HuH-7 (cell line): ENCODE measurements at places on chromosomes 2 and 18.
A peak's percentile ranks its signal among the peaks of the same experiment; 100 is the strongest.

GRCh38 chr2:200778038-200778437, 33.7 kb upstream of the BZW1 start:
- DNase-seq: no peak

GRCh38 chr2:204973616-204974015, 428.3 kb downstream of the PARD3B start:
- no peak for DNase-seq

GRCh38 chr2:120546048-120546864, 189.4 kb upstream of the GLI2 start:
- peak; percentile 65 for DNase-seq

- DNase-seq: no peak
These were observed 52.2 kb downstream of the CDK15 start for GRCh38 chr2:201858281-201859184.

DNA sequence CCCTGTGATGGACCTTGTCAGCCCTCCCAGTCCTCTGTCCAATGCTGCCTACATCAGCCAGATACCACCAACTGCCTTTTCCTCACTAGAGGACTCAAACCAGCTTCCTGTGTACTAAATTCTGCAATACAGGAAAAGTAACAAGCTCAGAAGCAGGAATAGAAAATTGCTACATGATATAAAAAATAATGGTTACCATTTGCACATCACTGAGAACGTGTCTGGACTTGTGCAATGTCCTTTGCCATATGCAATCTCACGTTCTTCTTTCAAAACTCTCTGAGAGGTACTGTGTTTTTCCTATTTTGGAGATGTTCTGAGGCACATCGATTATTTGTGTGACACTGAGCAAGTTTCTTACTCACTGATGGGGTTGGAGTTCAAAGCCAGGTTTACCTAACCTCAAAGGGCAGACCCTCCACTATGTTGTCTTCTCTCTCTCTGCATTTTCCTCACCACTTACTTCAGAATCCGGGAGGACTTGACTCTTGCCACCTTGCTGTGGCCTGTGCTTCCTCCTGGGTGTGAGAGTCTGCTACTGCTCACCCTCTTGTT, 12.1 kb downstream of the UPP2 start:
- DNase-seq: no peak

- no peak for DNase-seq
These were observed 194.9 kb upstream of the TNP1 start for GRCh38 chr2:217054791-217055190.

DNA sequence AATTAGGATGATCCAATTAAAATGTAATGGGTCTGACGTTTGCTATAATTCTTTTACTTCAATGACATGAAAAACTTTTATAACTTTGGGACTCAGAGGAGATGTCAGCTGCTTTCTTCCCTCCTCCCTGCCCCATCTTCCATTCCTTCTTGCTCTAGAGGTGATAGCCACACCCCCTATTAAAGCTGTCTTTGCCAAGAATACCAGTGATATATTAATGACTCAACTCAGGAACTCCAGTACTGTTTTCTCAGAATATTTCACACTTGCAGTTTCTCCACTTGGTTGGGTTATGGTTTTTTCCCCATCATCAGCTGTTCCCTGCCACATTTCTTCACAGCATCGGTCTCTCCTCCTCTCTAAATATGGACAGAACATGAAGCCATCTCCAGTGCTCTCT, 184.0 kb downstream of the KCNE4 start:
- no peak for DNase-seq

GRCh38 chr18:12656938-12657683, 796 bp downstream of the SPIRE1 start:
- DNase-seq: peak; percentile 62

DNA sequence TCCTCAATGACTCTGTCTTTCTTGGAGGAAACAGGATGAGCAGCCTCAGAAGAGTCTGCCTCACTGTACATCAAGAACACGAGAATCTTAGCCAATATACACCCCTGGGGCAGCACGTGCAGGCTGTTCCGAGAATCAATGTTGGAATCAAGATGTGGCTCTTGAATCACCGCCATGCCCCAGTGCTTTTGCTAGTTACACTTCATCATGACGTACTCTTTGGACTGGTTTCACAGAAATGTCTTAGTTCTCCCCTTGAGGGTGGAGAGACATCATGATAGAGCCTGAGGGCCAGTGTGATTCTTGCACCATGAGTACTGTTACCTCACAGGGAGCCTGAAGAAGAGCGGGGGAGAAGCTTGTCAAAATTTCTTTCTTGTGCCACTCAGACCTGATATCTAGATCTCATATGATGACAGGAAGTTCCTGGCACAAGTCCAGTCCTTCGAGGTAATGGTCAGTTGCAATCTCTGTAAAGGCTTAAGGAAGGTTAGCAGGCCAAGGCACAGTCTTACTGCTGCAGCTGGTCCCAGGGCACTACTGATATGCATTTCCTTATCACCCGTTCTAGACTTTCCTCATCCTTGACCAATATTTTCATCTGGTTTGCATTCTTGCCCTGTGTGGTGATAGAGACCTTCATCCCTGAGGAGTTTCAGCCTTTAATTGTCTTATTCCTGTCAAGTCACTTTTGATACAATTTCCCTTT, 28.2 kb upstream of the STAT4 start:
- DNase-seq: no peak

- no peak for DNase-seq
These were observed 1.7 kb downstream of the TBC1D8 start for GRCh38 chr2:101149241-101150192.

- no peak for DNase-seq
These were observed 721 bp downstream of the ADAM17 start for GRCh38 chr2:9554921-9555296.

GRCh38 chr2:71894261-71894660, 253.4 kb downstream of the CYP26B1 start:
- no peak for DNase-seq
